ENCODE measurements at places on chromosomes 11 and 22.

DNA sequence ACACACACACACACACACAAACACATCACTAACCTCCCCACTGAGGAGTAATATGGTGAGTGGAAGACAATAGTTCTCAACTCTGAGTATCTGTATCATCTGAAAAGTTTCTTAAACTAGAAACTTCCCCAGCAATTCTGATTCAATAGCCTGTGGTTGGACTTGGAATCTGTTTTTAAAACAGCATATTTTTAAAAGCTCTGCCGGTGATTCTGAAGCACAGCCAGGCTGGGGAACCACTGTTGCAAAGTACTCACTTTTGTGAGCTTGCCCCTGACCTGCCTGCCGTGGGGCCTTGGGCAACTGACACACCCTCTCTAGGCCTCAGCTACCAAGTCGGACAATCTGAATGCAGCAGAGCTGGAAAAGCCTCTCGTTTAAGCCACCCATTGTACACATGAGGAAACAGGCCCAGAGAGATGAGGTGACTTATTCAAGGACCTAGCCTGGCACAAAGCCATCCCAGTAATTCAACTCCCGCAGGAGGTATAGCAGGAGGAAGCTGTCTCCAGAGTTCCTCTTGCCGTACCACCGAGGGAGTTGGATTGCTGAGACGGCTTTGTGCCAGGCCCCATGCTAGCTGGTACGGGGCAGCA, 8.9 kb downstream of the SLC15A3 start:
- no peak for DNase-seq

- DNase-seq: no peak
Measured at GRCh38 chr11:38971141-38971540, 2373.1 kb upstream of the RAG2 start.

DNA sequence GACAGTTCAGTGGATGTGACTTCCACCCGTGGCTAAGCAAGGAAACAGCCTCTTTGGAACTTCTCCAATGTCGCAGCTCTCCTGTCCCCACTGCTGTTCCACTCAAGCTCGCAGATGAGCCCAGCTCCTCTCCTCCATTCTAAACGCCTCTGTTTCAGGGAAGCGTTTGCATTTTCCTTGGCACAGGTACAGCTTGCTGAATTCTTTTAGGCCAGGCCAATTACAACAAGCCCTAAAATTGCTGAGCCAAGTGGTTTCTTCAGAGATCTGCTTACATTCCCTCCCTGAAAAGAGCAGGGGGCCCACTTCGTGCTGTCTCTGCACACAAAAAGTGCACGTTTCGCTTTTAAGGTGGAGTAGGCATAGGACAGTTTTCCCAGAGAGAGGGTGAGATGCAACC, 91.5 kb upstream of the BLID start:
- no peak for DNase-seq

GRCh38 chr11:95054356-95054755, 5.1 kb downstream of the KDM4F start:
- no peak for DNase-seq

- no peak for DNase-seq
Measured at GRCh38 chr11:18615628-18616392, 16.2 kb downstream of the MISFA start.

DNA sequence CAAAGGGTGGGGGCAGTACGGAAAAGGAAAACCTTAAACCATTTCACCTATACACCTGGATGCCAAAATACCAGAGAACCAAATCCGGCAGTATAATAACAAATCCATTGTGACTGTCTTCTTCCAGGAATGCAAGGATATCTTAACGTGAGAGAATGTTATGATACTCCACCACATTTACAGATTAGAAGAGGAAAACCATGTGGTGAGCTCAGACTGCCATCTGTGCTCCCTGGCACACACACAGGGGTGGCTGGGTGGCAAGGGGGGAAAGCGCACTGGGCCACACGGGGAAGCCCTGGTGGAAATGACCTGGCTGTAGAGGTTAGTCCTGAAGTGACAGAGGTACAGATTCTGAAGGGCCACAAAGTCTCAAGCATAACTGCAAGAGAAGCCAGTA, 9.9 kb downstream of the EIF1AD start:
- no peak for DNase-seq

DNA sequence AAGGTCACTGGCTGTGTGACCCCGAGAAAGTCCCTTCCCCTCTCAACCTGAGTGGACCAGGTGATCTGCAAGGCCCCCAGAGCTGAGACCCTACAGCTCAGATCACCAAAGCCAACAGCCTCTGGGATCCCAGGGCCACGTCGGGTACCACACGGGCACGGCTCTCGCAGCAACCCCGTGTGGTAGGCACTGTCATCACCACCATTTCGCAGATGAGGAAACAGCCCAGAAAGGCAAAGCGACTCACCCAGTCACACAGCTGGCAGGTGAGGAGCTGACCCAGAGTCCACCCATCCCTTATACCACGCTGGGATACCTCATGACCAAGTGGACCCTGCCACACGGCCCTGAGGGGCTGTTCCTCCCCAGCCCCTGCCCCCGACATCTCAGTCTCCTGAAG, 2.8 kb downstream of the ATP5MGL start:
- no peak for DNase-seq

- no peak for DNase-seq
Measured at GRCh38 chr11:9874466-9874865, 210.6 kb downstream of the SWAP70 start.

DNA sequence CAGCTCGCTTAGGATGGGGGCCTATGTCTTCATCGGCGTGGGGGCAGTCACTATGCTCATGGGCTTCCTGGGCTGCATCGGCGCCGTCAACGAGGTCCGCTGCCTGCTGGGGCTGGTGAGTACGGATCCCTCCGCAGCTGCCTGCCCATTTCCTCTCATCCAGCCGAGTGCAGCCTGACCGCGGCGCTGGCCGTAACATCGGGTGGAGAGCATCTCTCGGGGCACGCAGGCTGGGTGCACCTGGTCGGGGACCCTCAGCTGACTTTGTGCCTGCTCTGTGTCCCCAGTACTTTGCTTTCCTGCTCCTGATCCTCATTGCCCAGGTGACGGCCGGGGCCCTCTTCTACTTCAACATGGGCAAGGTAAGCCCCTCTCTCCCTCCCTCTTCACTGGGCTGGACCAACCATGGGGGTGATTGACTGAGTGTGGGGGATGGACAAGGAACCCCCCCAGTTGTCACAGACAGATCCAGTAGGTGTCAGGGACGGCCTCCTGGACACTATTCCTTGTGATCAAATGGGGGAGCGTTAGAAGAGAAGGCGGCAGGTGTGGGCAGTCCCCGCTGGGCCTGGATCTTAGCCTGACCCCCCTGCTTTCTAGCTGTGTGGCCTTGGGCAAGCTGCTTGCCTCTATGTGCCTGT, 39.7 kb downstream of the CD82 start:
- no peak for DNase-seq

DNA sequence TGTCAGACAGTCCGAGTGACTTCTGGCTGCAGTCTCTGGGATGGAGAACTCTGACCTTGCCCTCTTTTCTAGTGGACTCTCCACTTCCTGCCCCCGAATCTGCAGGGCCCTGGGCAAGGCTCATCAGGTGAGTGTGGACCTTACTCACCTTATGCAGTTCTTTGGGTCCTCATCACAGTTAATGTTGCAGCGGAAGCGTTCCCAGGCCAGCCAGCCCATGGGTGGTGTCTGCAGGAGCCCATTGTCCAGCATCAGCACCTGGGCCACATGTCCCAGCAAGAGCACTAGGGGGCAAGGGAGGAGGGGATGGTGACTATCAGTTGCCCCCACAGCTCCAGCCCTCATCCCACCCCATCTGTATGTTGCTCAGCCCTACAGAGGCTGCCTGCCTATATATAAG, 2.3 kb downstream of the NAGA start:
- no peak for DNase-seq

GRCh38 chr11:27213232-27213660, 149.8 kb downstream of the CCDC34 start:
- DNase-seq: no peak

DNA sequence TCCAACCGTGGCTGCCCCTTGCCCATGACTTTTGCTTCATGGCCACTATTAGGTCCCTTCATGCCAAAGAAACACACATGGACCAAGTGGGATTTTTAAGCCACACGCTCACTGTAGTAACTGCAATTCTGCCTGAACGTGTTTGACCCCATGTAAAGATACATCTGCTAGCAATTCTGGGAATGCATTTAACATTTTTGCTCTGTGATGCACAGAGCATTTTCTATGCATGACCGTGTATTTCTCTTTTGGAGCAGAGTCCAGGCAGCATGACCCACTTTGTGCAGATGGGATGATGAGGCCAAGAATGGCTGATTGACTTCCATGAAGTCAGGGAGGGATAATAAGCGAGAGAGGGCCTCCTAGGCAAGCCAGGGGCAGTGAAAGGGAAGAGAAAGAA, 108.5 kb downstream of the TP53I11 start:
- DNase-seq: no peak

DNA sequence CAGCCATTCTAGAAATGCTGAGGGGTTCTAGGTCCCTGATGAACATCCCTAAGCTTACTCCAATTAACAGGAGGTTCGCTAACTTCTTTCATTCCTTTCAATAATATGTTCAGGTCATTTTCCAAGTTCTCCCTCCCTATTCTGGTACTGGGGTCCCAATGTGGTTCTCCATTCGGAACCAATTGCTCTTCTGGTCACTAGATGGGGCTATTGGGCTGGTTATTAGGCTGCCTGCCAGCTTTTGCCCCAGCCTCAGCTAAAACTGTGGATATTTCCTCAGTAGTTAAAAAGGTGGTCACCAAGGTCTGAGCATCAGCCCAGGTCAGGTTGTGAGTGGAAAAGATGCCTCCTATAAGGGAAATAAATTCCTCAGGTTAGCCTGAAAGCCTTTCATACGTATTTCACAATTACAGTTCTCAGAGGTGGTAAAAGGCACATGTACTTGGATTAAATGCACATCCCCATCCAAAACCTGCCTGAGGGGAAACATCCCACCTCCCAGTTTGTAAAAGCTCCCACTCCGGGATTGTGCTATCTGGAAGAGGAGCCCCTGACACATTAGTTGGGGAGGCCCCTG, 161.1 kb upstream of the CCDC179 start:
- no peak for DNase-seq

GRCh38 chr11:125464270-125464662, 31.8 kb downstream of the FEZ1 start:
- no peak for DNase-seq

- DNase-seq: no peak
Measured at GRCh38 chr11:93921695-93922468, 71.5 kb upstream of the VSTM5 start.

DNA sequence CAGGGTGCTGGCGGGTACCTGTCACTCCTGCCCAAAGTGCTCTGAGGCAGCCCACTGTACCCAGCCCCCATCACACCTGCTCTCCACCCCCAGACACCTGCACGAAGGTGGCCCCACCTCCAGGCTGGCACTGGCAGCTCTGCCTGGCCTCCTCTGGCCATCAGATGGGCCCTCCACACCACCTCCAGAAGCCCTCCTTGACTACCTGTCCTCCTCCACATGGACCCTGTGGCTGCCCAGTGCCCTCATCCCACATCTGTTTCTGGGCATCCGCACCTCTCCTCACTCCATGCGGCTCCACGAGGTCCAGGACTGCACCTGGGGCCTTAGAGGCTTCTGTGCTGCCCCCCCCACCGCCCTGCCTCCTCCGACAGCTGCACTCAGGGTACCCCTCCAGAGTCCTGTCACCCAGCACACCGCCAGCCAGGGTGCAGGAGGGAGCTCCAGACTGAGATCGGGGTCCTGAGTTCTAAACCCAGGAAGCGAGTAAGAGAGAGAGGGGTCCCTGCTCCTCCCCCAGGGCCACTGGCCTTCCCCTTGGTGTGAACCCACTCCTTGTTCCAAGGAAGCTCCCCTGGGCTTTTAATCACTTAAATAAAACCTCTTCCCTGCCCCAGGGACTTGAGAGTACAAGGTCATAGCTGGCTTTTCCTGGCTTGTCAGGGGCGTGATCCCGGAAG, 1.7 kb downstream of the CTSD start:
- DNase-seq: no peak

DNA sequence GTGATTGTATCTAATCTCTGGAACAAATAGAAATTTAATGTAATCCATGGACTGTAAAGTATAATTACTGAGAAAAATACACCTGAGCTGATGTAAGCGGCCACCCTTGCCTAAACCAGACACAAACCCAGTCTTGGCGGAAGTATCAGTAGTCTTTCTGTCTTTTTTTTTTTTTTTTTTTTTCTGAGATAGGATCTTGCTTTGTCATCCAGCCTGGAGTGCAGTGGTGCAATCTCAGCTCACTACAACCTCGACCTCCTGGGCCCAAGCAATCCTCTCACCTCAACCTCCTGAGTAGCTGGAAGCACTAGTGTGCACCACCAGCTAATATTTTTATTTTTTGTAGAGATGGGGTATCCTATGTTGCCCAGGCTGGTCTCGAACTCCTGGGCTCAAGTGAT, 5.5 kb upstream of the CXCR5 start:
- DNase-seq: no peak

DNA sequence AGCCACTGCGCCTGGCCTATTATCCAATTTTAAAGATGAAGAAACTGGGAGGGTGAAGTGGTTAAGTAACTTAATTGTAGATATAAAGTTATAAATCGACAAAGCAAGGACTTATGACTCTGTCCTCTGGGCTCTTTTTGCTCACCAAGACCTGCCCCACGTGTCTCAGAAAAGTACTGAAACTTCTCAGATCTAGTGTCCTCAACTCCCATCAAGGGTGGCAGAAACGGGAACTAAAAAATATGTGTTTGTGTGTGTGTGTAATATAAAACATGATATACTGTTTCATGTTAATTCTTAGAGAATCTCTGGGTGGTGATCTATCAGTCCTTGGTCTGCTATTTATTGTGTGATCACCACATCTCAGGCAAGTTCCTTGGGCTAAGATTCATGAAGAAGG, 104.9 kb downstream of the GAB2 start:
- DNase-seq: no peak

DNA sequence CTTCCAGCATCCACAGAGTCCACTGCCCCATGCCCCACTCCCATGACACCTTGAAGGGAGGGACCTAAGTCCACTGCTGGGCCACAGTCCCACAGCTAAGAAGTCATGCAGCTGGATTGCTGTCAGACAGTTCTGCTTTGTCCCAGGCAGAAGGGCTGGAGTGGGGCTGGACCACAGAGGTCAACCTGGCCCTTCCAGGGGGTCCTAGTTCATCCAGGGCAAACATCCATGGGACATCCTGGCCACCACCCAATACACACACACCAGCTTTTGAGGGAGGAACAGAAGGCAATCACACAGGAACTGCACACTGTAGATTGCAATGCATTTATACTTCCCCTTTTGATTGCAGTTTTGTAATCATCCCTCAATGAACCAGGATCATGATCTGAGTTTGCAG, 11.3 kb upstream of the APOL4 start:
- no peak for DNase-seq

GRCh38 chr22:38940811-38941384, 16.5 kb upstream of the APOBEC3A start:
- no peak for DNase-seq

GRCh38 chr11:69866648-69867047, 47.4 kb upstream of the FGF3 start:
- DNase-seq: no peak

DNA sequence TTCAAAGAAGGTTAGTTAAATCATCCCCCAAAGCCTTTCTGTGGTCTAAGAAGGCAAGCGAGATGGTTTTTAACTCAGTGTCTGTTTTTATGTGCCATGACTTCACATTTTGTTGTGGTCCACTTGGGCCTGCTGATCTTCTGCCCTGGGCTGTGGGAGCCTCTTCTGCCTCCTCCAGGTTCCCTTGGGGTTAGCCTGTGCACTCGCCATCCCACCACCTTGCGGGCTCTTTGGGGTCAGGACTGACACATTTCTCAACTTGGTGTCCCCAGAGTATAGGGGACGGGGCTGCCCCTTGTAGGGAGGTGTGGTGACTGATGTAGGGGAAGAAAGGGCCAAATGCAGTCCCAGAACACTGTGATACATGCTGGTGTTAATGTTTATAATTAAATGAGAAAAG, 207.0 kb downstream of the TBC1D22A start:
- DNase-seq: no peak

GRCh38 chr11:15965562-15966250, 390.6 kb downstream of the SOX6 start:
- DNase-seq: no peak
